ENCODE measurements at places on chromosomes 7 and 10.
A peak's percentile ranks its signal among the peaks of the same experiment; 100 is the strongest.

- DNase-seq: no peak
Measured at GRCh38 chr10:98106531-98106930, 27.9 kb upstream of the R3HCC1L start.

- no peak for DNase-seq
Measured at GRCh38 chr10:28775773-28776172, 98.5 kb downstream of the BAMBI start.

DNA sequence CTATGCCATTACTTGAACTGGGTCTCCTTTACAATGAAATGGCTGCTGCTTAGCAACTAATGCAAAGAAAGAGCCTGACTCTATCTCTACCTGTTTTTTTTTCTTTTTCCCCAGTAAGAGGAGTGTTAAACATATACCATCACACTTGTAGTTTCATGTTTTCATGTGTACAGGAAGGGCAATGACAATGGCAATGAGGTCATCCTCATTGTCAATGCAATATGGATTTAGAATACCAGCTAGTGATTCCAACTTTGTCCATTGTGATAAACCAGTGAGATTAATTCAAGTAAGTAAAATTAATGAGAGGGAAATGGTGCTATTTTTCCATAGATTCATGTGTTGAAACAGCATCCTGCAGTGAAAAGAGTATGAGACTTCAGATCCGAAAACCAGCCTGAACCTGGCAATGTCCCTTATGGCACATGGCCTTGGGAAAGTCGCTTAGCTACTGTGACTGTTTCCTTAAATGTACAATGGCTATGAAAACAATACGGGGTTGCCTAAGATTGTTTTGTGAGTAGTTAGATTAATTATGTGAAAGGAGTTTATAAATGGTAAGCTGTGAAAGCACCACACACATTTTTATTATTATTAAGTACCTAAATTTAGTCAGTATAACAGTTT, 11.2 kb downstream of the DGKI start:
- DNase-seq: peak; percentile 44

DNA sequence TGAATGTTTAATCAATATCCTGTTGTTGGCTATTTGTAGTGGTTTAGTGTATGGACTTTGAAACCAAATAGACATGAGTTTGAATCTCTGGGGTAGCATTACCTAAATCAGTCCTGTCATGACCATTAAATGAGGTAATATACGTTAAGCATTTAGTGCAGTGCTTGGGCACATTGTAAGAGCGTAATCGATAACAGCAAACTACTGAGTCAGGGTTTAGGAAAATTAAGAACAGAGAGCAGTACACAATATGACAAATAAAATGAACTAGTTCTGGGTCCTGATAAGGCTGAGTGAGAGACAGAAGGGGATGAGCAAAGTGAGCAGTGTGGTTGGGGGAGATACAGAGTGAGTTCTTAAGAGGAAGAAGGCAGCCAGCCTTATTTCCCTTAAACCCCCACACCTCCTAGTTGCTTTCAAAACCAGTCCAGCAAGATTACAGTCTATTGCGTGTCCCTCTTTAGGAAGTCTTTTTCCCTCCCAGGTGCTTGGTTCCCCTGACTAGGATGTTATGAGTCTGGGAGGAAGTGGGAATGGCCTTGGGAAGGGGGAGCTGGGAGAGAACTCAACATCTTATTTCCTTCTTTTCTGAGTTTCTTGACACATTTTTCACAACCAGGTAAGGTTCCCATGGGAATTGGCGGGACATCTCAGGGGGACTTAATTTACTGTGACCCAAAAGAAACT, 171.0 kb downstream of the SND1 start:
- no peak for DNase-seq

DNA sequence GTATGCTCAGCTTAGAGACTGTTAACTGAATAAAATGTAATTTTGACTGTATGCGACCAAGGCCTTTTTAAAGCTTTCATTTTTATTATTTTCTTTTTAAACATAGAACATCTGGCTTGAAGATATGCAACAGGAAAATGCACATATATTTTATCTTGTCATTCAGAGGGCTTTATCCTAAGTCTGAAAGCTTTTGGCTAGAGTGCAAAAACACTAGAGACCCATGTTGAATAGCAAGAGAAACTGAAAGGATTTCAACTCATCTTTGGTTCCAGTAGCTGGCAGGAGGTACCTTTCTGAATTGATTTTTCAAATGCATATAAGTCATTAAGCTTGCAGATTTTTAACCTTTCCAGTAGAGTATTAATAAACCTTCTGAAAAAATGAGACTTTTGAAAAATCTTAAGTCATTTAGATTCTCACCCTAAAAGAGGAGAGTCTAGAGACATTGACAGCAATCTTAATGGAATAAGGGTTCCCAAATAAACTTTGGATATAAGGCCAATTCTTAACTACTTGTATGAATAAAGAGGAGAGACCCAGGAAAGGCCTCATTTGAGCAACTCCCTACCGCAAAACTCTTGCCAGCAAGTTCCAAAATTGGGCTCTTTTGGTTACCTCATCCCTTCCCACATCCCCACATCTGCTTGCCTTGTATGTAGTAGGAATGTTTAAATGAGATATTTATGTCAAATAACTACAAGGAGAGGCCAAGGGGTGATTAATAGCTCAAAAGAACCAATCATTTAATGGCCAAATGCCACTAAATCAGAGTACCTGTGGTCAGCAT, 454.4 kb downstream of the HTR7 start:
- no peak for DNase-seq

GRCh38 chr10:11876805-11877590, 53.8 kb downstream of the PROSER2 start:
- DNase-seq: no peak

- DNase-seq: no peak
Measured at GRCh38 chr7:103717574-103717973, 271.6 kb upstream of the SLC26A5 start.

GRCh38 chr10:122273966-122274545, 3.0 kb downstream of the BTBD16 start:
- DNase-seq: no peak

DNA sequence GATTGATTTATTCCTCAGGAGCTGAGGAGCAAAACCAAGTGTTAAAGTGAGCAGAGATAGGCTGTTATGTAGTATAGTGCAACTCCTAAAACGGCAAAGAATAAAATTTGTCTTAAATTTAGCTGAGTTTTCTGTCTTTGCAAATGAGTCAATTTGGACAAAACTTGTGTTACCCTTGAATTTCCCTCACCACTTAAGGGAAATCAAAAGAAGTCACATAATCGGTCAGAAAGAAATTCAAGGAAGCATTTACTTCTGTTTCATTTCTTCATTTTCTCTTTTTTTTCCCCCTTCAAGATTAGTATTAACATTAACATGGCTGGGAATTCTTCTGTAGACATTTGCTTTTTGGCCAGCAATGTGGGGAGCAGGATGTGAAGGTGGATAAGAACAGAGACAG, 13.9 kb downstream of the LSMEM1 start:
- DNase-seq: no peak

DNA sequence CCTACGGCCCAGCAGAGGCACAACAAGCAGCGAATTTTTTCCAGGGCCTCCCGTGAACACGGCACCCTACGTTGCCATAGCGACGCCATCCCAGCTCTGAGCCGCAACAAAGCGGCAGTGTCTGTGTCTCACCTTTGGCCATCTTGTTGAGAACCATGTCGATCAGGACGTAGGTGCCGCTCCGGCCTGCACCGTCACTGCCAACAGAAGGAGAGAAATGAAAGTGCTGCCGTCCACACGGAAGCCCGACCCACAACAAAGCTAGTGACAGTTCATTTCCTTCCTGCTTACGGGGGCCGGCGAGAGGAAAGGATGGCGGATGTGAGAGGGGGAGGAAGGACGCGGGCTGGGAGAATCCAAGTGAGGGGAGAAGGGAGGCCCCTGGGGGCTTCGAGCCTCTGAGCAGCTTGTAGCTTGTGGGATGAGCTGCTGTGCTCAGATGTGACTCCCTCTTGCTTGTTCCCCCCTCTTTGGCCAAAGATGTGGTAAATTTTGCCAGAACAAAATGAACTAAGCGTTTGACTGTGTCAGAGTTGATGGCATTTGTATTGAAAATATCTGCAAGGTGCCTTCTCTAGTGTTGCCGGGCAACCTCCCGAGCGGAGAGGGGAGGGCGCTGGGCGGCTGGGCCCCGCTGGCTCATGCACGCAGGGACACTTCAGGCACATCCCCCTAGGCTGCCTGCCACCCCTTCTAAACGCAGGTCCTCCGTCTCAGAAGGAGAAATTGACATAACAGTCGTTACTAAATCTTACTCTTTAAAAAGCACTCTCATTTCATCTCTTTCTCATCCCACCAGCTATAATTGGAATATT, 232.2 kb downstream of the DNAJB6 start:
- DNase-seq: peak; percentile 80

- no peak for DNase-seq
Measured at GRCh38 chr7:87000344-87000743, 59.1 kb downstream of the ELAPOR2 start.

DNA sequence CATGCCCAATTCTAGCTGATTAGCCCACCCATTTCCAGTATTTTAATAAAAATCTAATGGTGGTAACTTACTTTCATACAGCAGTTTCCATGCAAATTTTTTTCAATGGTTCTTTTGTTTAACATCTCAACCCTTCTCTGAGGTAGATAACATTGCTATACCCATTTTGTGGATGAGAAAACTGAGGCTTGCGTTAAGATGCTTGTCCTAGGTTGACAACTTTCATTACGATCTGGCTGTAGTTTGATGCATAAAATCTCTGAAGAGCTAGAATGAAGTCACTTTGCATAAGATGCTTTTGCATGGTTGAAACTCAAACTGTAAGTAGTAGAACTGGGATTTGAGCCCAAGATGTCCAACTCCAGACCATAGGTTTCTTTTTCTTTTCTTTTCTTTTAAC, 309.5 kb upstream of the PODXL start:
- DNase-seq: no peak

DNA sequence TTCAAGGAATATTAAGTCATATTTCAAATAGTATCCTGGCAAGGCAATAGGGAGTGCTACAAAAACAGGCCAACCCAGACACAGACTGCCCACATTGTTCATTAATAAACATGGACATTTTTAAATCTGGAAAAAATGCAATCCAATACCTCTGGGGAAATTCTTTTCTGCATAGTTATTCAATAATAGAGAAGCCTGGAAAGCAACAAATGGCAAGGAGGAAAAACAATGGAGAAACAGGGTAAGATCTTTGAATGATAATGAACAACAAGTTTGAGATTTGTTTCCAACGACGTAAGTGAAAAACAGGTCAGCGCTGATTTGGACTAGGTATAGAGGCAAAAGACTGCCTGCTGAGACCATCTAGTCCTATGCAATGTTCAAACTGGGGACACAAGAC, 44.7 kb upstream of the ZNF800 start:
- DNase-seq: no peak

GRCh38 chr7:7756577-7756976, 38.2 kb upstream of the RPA3 start:
- DNase-seq: no peak

DNA sequence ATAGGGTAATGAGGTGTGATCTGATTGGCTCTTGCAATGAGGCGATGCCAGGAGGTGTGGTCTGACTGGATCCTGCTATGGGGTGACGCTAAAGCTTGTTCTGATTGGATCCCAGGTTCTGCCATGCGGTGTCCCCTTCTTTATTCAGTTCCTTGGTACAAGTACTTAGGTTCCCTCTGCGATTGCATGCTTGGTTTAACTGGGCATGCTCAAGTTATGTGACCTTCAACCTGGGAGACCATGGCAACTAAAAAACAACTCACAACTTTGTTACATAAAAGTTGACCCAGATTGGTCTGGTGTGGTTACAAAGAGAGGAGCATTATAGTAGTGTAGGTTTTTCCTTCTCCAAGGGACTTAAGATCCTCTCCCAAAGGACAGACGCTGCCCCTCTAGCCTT, 49.5 kb upstream of the DNAJC1 start:
- DNase-seq: no peak

- no peak for DNase-seq
Measured at GRCh38 chr10:72344932-72345331, 9.8 kb downstream of the DNAJB12 start.

DNA sequence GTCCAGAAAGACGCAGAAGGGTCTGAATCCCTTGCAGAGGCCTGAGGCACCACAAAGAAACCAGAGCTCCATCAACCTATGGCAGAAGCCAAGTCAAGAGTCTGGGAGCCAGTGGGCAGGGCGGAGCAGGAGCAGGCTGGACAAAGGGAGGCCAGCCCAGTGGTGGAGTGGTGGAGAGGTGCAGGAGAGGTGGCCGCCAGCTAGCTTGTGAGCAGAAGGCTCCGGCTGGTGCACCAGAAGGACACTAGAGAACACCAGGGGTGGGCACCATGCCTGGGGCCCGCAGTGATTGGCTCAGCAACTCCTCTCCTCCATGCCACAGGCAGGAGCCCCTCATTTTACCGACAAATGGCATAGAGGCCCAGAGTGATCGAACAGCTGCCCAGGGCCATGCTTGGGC, 186.6 kb downstream of the GRID1 start:
- no peak for DNase-seq

- no peak for DNase-seq
Measured at GRCh38 chr7:117082647-117083046, 129.3 kb downstream of the ST7 start.

- no peak for DNase-seq
Measured at GRCh38 chr10:79333513-79333912, 13.8 kb upstream of the PPIF start.

DNA sequence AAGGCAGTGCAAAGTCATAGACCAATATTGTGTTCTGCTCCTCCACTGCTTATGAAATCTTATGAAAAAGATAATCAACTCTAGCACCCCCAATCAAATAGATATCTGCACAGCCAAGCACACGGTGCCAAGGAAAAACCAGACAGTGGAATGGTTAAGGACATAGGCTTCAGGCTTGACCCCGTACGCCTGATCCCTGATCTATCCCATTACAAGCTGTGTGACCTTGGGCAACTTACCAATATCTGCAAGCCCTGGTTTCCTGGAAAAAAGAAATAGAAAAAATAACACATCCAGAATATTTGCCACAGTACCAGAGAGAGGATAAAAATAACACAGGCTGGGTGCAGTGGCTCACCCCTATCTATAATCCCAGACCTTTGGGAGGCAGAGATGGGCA, 56.9 kb downstream of the GRB10 start:
- DNase-seq: no peak

- no peak for DNase-seq
Measured at GRCh38 chr7:44775383-44776107, 20.9 kb upstream of the PPIA start.

- DNase-seq: peak; percentile 52
Measured at GRCh38 chr10:31133792-31134310, 102.2 kb upstream of the ZNF438 start.

DNA sequence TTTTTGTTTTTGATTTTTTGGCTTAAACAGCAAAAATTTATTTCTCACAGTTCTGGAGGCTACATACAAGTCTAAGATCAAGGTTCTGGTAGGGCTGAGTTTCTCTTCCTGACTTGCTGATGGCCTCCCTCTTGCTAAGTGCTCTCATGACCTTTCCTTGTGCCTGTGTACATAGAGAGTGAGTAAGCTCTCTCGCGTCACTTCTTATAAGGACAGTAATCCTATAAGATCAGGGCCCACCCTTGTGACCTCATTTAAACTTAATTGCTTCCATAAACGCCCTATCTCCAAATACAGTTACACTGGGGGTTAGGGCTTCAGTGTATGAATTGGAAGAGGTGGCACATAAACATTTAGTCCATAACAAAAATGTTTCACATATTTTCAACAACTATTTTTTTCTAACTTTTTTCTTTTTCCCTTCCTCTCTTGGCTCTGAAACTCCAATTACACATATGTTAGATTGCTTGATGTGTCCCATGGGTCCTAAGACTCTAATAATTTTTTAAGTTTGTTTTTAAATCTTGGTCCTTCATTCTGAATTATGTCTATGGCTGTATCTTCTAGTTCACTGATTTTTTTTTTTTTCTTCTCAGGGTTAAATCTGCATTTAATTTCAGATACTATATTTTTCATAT, 149.8 kb downstream of the HBP1 start:
- DNase-seq: no peak

- no peak for DNase-seq
Measured at GRCh38 chr10:24834869-24835268, 111.2 kb upstream of the ARHGAP21 start.
